ENCODE measurements at places on chromosomes 13 and 19. TPM values are rescaled to one million over a fixed set of nuclear protein-coding genes. Genes with fewer than 3 reads are reported as not detected.

Gene ERICH6B
- total RNA-seq: not detected

Gene FGF22
- not detected for total RNA-seq

Gene IZUMO2
- total RNA-seq: not detected

Gene FXYD5
- 89.8 TPM for total RNA-seq

Gene ZNF492
- not detected for total RNA-seq

Gene ZNF324B
- total RNA-seq: 8.6 TPM

Gene CERS1
- total RNA-seq: 0.96 TPM

Gene METTL21C
- total RNA-seq: not detected

Gene CYP4F2
- not detected for total RNA-seq

Gene ALDH16A1
- 42.6 TPM for total RNA-seq

DNA sequence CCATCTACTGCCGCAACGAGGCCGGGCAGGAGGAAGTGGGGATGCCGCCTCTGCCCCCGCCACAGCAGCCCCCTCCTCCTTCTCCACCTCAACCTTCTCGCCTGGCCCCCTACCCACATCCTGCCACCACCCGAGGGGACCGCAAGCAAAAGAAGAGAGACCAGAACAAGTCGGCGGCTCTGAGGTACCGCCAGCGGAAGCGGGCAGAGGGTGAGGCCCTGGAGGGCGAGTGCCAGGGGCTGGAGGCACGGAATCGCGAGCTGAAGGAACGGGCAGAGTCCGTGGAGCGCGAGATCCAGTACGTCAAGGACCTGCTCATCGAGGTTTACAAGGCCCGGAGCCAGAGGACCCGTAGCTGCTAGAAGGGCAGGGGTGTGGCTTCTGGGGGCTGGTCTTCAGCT lies 3.4 kb upstream of the NUP62 start:
- no peak for DNase-seq

- no peak for DNase-seq
These were observed 14.0 kb downstream of the SAE1 start for GRCh38 chr19:47144630-47145029.

DNA sequence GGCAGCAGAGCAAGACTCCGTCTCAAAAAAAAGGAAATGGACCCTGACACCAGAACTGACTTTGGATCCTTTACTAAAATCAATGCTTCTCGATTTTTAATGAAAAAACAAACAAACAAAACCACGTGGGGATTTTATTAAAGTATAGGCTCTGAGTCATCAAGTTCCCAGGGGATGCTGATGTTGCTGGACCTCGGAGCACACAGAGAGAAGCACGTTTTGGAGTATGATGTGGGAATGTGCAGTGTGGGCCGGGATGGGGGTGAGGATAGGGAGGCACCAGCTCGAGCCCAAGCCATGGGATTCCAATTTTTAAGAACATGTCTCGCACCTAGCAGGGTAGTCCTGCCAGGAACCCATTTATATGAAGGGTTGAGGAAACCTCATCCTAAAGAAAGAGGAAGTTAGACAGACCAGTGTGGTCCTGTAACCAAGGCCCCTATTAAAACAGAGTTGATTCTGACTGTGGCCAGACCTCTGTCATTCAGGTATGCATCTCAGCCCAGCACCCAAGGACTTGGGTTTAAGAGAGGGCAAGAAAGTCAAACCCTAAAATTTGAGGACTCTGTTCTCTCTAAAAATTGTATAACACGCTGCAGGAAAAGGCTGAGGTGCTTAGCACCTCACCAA lies 6.4 kb downstream of the FLT1 start:
- peak; percentile 27 for DNase-seq

- peak; percentile 97 for DNase-seq
These were observed 16.0 kb upstream of the SEMA6B start for GRCh38 chr19:4575267-4576015.

GRCh38 chr19:34176581-34176980 lies 4.3 kb downstream of the LSM14A start:
- no peak for DNase-seq

DNA sequence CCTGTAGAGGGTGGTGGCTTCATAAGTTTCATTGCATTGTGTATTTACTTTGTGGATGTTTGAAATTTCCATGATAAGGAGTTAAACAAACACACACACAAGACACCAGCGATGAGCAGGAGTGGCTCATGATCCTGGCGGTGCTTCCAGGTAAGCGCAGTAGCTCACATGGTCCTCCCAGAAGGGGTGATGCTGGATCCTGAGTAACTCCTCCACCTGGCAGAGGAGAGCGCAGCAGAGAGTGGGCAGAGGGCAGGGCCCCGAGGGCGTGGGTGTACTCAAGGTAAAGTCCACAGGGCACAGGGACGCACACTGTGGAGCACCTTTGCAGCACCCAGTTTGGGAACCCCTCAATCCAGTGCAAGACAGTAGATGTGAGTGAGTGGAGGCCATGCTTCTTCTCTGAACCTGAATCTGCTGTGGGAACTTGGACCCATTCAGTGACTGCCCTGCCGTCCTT lies 54.0 kb downstream of the RFX2 start:
- DNase-seq: no peak

GRCh38 chr13:49082653-49083536 lies 107.2 kb downstream of the FNDC3A start:
- peak; percentile 60 for DNase-seq

DNA sequence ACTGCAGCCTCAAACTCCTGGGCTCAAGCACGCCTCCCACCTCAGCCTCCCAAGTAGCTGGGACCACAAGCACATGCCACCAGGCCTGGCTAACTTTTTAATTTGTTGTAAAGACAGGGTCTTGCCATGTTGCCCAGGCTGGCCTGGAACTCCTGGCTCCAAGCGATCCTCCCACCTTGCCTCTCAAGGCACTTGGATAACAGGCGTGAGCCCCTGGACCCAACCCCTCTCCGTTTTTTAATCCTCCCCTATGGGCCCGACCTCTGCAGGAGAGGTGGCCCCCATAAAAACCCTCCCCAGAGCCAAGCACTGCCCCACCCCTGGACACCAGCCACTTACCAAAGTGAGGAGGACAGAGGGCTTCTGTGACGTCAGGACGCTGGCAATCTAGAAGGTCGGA lies 28.6 kb downstream of the PEPD start:
- DNase-seq: no peak

- DNase-seq: no peak
These were observed 9.0 kb downstream of the TUBA3C start for GRCh38 chr13:19172647-19173030.

DNA sequence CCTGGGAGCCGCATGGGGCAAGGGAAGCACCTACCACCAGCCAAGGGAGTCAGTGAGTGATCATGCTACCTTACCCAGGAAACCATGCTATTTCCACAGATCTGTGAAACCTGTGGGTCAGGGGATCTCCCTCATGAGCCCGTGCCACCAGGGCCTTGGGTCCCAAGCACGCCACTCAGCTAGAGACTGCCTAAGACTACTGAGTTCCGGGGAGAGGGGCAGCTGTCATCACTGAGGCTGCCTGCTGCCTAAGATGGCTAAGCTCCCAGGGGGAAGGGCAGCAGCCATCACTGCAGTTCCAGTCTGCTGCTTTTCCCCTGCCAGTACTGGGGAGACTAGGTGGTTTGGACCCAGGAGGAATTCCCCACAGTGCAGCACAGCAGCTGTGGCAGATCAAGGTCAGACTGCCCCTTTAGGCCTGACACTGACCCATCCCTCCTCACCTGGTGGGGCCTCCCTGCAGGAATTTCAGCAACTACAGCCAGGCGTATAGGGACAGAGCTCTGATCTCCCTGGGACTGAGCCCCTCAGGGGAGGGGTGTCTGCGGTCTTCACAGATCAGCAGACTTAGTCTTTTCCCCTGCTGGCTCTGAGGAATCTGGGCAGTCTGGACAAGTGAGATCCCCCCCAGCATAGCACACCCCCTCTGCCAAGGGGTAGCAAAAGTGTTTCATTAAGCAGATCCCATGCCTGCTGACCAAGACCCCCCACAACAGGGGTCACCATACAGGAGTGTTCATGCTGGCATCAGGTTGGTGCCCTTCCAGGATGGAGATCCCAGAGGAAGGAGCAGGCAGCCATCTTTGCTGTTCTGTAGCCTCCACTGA lies 26.9 kb downstream of the VSTM2B start:
- no peak for DNase-seq

DNA sequence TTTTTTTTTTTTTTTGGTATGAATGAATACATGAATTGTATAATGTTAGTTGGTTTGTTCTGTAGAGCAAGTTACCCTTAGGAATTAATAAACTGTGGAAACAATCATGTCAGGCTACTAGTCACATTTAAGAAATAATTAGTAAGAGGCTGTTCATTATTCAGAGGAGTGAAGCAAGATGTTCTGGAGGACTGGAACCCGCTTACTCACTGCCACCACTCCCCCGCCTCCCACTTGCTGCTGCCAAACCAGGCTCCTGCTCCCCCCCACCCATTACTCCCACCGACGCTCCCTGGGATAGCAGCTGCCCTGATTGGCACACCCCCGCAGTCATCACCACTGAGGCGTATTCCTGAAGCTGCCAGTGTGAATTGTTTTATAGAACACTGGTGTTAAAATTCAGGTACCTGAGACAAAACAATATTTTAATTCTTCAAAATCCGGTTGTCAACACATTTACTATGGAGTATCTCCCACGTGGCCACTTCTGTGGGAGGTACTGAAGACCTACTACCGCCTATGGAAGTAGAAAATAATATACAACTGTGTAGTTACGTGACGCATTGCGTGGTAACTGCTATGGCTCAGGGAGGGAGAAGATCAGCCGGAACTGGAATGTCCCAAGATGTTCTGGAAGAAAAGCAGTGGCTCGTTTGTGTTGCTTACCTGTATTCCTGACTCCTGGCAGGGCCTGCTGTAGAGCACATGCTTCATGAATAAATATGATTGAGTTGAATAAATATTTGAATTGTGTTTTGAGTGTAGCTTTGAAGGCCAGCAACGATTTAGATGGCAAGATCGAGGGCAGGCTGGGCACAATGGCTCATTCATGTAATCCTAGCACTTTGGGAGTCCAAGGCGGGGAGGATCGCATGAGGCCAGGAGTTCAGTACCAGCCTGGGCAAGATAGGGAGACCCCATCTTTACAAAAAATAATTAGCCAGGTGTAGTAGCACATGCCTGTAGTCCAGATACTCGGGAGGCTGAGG lies 1.7 kb downstream of the DPY19L3 start:
- peak; percentile 64 for DNase-seq

- DNase-seq: no peak
These were observed 55.2 kb upstream of the DACH1 start for GRCh38 chr13:71922194-71922593.

GRCh38 chr19:45172173-45172572 lies 5.9 kb downstream of the TRAPPC6A start:
- no peak for DNase-seq

DNA sequence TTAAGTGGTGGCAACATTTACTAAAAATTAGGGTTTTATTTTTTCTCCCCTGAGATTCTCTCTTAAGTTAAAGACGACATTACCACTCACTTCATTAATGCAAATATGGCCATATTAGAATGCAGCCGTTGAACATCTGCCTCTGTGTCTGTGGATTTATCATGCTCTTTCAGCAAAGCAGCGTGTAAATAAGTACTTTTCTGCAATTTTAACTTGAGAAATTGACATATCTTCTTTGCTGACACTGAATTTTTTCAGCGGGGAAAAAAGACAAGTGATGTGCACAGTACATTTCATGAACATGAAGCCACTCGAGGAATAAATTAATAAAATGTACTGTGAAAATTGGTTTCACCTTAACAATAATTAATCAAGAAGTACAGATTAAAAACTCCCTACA lies 406.4 kb downstream of the ITGBL1 start:
- no peak for DNase-seq

GRCh38 chr19:10782795-10783194 lies 53.2 kb downstream of the TMED1 start:
- no peak for DNase-seq

GRCh38 chr19:35533201-35533821 lies at the start of gene GAPDHS:
TSS of gene GAPDHS (plus strand) at chr19:35533456. CDS start at chr19:35533528, 72 bp downstream.
- no peak for DNase-seq

DNA sequence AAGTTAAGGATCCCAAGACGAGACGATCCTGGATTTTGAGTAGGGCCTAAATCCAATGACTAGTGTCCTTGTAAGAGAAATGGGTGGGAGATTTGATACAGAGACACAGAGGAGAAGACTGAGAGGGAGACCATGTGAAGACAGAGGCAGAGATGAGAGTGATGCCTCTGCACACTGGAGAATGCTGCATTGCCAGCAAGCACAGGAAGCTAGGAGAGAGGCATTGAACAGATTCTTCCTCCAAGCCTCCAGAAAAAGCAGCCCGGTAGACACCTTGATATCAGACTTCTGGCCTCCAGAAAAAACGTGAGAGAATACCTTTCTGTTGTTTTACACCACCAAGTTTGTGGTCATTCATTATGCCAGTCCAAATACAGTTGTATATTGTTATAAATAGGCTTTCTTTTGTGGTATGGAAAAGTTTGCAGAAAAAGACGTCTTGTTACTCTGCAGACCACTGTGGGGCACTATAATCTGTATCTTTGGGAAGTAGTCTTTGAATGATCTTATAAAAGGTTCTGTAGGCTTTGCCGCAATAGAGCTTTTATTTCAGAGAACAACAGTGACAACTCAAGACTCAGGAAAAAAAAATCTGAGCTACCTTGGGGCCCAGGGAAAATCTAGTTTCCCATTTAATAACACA lies 17.9 kb upstream of the RFC3 start:
- DNase-seq: peak; percentile 31

DNA sequence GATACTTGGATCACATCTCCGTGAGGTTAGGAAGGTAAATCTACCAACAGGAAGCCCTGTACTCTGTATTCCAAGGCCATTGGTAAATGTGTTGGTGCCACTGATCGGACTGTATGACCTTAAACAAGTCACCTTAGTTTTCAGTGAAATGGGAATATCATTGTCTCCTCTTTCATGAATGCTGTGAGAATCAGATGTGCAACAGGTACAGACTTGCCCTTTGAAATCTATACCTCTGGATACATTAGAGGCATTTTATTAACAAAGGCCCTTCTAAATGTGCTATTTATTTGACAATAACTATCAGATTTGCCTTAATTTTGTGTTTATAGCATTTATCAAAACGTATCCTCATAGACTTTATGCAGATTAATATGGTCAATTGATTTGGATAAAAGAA lies 11.0 kb downstream of the NHLRC3 start:
- no peak for DNase-seq

DNA sequence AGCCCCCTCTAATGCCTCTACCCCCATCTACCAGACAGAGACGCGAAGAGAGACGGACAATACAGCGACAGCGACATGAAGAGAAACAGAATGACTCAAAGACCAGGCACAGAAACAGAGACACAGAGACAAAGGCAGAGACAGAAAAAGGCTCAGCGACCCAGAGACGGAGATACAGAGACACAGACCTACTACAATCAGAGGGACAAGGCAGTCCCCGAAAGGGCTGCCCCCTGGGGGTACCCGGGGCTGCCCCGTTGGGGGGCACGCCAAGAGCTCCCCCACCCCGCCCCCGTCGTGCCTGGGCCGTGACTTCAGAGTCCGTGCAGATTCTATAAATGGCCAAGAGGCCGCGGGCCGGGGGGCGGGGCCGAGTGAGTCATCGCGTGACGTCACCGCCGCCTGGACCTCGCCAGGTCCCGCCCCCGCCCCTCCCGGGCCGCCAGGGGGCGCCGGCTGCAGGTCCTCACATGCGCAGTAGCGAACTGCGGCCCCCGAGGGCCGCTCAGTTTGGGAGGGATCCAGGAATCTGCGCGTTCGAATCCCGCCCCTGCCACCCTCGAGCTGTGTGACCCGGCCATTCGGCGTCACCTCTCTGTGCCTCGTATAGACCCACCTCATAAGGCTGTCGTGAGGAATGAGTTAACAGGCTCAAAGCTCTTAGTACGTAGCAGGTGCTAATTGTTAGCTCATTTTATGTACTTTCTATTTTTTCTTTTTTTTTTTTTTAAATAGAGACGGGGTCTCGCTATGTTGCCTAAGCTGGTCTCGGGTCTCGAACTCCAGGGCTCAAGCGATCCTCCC lies 2.7 kb upstream of the CNN1 start:
- DNase-seq: peak; percentile 81

- DNase-seq: peak; percentile 69
These were observed 37.9 kb downstream of the MBNL2 start for GRCh38 chr13:97259798-97260714.

- DNase-seq: no peak
These were observed 36.7 kb downstream of the FAM124A start for GRCh38 chr13:51258612-51259548.

All from LHCN-M2 (cell line).